ENCODE measurements at places on chromosomes 2 and 18.

- DNase-seq = no peak
Observed at GRCh38 chr18:34609986-34610648, 100.0 kb upstream of the DTNA start.

DNA sequence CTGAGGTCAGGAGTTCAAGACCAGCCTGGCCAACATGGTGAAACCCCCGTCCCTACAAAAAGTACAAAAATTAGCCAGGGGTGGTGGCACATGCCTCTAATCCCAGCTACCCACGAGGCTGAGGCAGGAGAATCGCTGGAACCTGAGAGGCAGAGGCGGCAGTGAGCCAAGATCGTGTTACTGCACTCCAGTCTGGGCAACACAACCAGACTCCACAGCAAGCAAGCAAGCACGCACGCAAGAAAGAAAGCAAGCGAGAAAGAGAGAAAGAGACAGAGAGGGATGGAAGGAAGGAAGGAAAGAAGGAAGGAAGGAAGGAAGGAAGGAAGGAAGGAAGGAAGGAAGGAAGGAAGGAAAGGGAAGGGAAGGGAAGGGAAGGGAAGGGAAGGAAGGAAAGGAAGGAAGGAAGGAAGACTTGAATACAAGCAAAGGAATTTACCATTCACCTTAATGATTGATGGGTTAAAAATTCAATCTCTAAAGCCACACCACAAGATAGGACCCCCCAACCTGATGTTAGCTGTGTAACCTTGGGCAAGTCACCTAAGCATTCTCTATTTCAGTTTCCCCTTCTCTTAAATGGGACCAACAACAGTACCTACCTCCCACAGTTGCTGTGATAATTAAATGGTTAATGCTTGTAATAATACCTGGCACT lies 181.7 kb downstream of the ATAD2B start:
- DNase-seq = no peak

DNA sequence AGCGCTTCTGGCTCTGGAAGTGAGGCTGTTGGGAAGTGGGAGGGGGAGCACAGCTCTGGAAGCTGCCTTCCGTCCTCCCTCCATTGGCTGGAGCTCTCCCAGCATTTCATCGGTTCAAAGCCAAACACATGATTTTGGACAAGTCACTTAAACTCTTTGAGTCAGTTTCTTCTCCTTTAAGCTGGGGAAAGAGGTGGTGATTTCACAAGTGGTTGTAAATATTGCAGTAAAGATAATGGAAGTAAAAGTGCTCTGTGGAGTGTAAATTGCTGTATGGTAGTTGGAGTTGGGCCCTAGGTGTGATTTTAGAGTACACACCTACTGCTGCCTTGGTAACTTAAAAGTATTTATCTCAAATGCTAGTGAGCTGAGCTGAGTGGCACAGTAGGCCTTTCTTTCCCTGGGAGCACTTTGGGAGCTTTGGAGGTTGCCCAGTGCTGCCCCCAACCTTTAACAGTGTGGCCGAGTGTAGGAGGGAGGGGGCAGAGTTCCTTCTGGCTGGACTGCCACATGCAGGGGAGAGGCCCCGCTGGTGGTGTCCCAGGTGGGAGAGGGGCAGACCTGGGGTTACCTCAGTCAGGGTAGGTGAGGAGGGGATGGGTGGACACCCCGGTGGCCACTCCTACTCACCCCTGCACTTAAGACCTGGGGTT lies 54.7 kb downstream of the ASAP2 start:
- no peak for DNase-seq

- DNase-seq = no peak
Observed at GRCh38 chr2:200596774-200597570, 11.2 kb downstream of the AOX1 start.

DNA sequence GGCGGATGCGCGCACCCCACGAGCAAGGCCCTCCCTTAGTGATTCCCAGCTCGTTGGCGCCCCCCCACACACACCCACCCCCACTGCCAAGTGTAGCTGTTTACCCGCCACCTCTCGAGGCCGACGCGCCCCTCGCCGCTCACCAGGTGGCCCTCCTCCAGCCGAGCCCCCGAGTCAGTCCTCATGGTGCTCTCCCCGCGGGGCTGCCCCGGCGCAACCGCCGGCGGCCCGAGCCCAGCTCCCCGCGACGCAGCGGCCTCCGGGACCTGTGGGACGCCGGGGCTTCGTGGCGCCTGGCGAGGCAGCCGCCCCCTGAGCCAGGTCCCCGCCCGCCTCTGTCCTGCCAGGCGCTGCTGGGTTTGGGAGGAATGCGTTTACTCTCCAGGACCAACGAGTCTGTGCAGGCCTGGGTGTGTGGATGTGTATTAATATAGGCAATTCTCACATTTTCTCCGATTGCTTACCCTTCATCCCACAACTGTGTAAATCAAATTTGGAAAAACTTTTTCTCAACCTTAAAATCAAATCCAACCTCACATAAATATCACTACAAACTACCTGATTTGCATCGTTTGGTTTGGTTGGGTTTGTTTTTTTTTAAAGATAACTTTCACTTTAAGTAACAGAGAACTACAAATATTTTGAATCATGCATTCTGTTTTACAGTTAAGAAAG lies at the start of gene TMEM237:
Gene TMEM237 (minus strand): TSS at position 288 of the 675 bp plus-strand sequence. CDS start 103 bp downstream, at position 185.
- DNase-seq = peak; percentile 13

DNA sequence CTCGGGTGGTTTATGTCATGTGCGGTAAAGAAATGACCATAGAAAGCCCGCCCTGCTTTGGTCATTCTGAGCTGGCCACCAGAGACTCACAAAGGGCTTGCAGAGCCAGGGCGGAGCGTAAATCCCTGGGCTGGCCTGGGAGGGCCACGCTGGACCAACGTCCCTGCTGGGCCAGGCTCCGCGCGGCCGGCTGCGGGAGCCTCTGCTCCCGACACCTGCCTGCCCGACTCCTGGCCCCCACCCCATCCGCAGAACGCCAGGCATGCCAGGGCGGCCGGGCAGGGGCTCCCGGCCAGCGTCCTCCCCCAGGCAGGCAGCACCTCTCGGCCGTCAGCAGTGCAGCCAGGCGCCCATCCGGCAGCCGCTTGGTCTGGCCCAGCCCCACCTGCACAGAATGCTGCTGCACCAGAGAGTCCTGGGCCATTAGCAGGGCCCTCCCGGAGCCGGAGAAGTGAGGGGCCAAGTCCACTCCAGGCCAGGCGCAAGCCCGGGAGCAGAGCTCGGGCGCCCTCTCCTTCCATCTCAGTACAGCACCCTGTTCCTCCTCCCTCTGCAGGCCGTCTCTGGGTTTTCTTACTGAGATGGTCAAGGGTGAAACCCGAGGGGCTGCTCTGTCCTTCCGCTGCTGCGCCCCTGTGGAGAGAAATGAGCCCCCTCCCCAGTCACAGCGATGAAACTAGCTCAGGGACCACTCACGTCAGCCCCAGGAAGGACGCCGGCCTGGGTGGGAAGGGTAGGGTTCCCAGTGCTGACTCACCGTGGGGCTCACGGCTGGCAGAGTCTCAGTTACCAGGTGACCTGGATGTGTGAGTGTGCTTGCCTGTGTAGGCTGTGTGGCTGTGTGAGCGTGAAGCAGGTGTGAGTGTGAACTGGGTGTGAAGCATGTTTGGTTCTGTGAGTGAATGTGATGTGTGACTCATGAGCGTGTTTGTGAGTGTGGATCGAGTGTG lies 83.3 kb downstream of the PTGR3 start:
- DNase-seq = no peak

DNA sequence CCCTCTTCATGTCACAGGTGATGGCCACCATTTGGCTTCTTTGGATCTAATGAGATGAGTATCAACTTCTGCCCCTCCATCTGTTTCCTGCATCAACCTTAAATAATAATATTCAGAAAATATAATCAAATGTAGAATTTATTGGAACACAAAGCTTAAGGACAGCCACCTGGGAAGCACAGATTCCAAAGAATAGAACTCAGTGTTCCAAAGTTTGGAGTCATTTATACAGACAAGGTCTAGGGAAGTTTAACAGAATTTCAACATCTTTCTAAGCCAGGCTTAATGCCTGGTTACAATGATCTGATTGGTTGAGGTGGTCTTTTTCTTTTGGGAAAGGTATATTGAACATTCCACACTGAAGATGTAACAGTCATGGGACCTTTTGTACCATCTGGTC lies 218.0 kb upstream of the PIEZO2 start:
- no peak for DNase-seq

GRCh38 chr2:39118786-39119499 lies 1.9 kb downstream of the SOS1 start:
- DNase-seq = no peak

- no peak for DNase-seq
Observed at GRCh38 chr18:79914614-79915160, 36.8 kb downstream of the SLC66A2 start.

- DNase-seq = no peak
Observed at GRCh38 chr18:12890964-12891363, 6.9 kb upstream of the PTPN2 start.

DNA sequence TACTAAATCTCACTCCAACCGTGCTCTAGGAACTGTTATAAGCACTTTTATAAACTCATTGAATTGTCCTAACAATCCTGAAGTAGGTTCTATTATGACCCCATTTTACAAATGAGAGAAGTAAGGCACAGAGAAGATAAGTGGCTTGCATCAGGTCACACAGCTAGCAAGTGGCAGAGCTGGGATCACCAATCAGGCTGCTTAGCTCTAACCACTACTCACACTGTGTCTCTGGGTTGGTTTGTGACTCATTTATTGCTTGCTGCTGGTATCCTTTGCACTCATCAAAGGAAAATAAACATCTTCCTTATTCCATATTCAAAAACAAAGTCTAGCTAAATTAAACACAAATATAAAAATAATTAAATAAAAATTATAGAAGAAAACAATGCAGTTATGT lies 42.5 kb upstream of the IL1R2 start:
- no peak for DNase-seq

DNA sequence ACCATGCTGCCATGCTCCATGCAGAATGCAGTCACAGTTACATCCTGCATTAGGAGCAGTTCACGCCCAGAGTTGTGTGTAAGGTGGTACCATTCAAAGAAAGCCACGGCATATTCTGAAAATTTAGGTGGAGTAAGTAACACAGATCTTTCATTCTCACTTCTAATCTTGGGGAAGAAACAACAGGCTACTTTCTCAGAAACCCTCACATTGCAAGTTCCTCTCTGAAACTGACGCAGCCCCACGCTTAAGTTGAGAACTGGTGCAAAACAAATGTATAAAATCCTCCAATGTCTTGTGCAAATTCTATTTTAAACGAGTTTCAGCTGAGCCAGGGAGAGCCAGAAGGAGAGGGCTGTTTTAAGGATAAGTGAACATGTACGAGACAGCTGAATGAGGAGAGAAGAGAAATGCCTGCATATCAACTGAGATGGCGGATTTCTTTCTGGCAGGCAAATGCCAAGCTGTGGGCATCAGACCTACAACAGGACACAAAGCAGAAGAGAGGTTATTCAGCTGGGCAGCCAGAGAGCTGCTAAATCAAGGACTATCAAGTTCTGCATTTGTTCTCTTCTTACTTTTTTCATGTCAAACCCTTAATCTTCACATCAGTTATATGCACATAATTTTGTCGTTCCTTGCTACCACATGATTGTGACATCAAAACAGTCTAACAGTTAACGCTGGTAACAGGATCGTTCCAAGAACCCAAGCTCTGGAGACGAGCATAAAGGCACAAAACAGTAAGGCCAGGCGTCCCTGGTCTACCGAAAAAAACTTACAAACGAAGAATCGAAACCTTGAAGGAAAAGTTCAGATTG lies 6.4 kb downstream of the ARL4C start:
- no peak for DNase-seq

- no peak for DNase-seq
Observed at GRCh38 chr2:232854082-232854481, 16.0 kb upstream of the SNORC start.

GRCh38 chr2:54456612-54457322 lies 640 bp downstream of the SPTBN1 start:
- DNase-seq = no peak

DNA sequence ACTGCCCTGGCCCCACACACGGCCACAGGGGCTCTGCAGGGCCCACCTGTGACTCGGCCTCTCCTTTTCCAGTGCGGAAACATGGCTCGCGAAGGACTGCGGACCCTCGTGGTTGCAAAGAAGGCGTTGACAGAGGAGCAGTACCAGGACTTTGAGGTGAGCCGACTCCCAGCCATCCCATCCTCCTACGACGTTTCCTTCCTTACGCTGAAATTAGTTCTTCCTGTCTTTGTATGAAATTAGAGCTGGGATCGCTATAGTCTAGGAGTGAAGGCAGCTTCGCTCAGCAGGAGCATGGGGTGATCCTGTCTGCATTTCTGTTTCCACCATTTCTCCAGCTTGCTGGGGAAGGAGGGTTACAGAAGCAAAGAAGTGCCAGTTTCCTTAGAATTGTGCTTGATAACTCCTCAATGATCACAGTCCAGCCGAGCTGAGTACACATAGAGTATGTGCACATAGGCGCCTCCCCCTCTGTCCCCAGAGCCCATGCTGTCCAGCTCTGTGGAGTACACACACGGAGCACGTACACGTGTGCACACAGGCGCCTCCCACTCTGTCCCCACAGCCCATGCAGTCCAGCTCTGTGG lies 59.1 kb upstream of the NFATC1 start:
- no peak for DNase-seq

DNA sequence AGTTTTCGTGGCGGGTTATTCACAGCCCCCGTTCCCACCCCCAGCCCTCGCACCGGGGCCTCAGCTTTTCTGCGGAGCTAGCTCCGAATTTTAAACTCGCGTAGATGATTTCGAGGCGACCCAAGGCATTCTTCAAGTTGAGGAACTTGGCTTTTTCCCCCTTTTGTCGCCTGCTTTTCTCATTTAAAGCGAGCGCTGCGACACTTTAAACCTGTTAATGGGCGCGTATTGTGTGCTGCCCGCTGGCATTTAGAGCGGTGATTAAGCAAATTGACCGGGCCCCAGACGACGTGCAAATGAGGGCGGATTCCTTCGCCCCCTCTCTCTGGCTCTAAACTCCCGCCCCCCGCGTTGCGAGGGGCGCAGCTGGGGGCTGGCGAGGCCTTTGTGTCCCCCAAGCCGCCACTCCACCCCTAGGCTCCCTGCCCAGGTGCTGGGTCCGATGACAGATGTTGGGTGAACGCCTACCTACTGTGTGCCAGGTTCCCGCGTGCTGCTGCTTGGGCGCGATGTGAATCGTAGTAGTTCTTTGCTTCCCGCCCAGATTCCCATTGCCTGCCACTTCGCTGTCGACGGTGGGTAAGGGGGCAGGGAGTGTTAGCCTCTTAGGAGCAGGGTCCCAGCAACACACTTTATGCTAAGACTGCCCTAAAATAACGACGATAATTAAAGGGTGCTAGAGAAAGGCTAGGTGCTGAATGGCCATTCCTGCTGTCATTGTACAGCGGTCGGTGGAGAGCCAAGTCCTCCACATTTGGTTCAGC lies 1.9 kb downstream of the TCF7L1 start:
- DNase-seq = no peak

GRCh38 chr2:67848551-67849285 lies 214.1 kb downstream of the C1D start:
- DNase-seq = no peak

DNA sequence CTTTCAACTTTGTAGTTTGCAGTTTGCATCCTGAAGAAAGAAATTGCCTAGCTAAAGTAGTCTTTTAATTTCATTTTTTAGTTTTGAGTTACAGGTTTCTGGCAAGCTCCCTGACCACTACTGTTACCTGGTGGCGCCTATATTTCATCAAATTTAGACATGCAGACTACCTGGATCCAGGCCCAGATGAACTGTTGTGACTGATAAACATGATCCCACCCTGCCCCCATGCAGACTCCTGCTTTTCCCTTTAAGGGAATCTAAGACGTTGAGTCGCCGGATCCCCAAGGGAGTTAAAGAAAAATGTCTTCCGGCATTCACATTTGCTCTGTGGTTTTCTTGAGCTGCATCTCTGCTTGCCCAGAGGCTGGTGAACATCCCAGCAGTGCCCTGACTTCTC lies 22.2 kb downstream of the METAP1D start:
- DNase-seq = no peak

GRCh38 chr2:75570024-75570947 lies 9.5 kb upstream of the EVA1A start:
- DNase-seq = no peak

- no peak for DNase-seq
Observed at GRCh38 chr2:150467621-150467963, 19.9 kb downstream of the RND3 start.

Data from stimulated activated CD8-positive, alpha-beta memory T cell treated with anti-CD3 and anti-CD28 coated beads, Interleukin-15, amount 100 ng/mL, for 24 hours (primary cell).